ENCODE measurements at places on chromosomes 4 and X.

GRCh38 chr4:25970691-25971432, 56.8 kb downstream of the SMIM20 start:
- no peak for DNase-seq

GRCh38 chrX:154727418-154727817, 23.5 kb downstream of the GAB3 start:
- no peak for DNase-seq

DNA sequence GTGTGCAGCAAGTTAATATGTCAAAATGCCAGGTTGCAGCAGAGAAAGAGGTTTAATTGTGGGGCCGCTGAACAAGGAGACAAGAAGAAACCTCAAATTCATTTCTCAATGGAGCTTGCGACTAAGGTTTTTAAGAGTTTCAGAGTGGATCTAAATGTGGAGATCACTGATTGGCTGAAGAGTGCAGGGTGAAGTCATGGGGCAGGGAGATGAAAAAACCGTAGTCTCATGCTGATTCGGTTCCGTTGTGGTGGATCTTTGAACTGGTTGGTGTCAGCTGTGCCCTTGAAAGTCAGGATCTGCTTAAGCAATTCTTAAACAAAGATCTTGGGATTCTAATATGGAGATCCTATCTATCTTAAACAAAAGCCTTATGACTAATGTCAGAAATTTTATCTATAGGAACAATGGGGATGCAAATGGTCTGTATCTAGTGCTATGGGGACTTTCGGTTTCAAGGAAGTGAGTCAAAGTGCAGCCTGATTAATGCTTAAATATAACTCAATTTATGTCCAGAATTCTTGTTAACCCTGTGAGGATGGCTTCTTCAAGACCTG, 173.9 kb upstream of the CENPE start:
- no peak for DNase-seq

DNA sequence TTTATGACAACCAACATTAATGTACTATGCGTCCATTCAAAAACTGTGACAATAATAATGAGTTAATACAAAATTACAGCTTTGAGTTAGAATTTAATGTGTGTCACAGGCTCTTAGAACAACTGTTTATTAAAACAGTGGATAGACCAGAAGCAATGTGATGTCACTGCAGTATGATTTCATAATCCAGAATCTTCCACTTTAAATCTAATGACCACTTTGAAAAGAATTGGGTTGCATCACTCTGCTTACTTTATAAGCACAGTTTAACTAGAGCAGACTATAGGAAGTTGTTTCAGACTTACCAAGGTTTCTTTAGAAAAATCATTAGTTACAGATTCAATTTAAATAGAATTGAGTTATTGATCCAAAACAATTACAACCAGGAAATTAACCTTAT, 758.5 kb downstream of the KCTD8 start:
- DNase-seq: no peak

GRCh38 chr4:103197765-103198110, 405 bp downstream of the CENPE start:
- DNase-seq: no peak
